Effector CD8-positive, alpha-beta T cell (primary cell): ENCODE measurements at places on chromosomes 3 and 15.
A peak's percentile ranks its signal among the peaks of the same experiment; 100 is the strongest.

GRCh38 chr15:72766780-72767179 is 16.8 kb downstream of the ADPGK start:
- no peak for DNase-seq

DNA sequence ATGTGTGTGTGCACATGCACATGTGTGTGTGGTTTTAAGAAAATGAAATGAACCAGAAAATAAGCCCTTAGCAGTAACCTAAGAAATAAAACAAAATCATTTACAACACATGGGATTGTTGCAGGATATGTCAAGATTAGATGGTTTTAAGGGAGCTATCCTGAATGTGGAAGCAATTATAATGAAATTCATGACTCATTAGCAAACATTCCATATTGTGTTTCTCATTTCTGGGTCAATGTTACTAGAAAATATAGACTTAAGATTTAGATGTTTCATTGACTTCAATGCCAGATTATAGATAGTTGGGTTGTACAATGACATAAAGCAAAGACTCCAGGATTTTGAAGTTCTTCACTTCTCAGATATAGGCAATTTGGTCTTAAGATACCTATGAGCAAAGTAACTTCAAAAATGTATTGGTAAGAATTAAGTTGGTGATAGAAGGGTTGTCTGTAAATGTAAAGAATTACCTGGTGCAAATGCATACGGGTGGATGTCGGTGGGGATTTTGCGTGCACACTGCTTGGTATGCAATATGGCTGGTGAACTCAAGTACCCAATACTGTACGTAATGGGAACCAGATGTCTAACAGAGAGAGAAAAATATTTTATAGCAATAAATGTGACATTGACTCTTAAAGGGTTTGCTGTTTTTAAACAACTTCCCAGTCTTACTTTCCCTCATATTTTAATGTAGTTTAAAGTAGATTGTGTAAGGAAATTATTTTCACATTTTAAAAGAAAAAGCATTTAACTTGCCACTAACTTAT is 53.9 kb upstream of the NR2F2 start:
- no peak for DNase-seq

GRCh38 chr3:141303481-141304223 is 64.7 kb upstream of the ZBTB38 start:
- peak; percentile 30 for DNase-seq

DNA sequence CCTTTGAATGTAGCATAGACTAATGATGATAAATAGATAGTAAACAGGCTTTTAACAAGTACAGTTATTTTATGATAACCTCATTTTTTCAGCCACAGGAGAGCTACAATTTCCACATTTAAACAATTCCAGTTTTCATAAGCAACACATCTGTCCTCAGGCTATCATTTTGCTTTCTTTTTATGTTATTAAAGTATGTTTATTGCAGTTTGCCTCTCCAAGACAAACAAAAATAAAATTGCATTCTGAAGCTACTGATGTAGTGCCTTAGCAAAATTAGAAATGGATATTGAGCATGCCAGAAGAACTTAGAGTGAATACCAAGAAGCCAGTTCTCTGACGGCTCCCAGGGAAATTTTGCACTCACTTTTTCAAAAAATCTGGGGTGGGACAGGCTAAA is 140.6 kb upstream of the ABHD17C start:
- DNase-seq, result no peak

GRCh38 chr15:77048135-77048876 is 22.6 kb downstream of the TSPAN3 start:
- DNase-seq, result no peak

DNA sequence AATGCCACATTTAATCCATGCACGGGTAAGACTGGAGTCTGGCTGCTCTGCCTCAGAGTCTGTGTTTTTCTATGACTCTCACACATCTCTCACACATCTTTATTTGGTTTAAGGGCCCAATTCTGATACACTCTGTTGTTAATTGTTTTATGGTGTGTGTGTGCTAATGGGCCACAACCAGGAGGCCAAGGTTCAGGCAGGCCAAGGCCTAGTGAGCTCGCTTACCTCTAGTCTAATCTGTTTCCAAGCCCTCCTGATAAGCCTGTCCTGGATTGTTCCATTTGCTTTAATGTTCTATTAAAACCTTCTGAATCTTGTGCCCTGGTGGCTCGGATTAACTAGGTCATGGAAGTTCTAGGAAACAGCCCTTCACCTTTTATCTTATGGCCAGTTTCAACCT is 445.4 kb upstream of the DPH6 start:
- DNase-seq, result no peak

DNA sequence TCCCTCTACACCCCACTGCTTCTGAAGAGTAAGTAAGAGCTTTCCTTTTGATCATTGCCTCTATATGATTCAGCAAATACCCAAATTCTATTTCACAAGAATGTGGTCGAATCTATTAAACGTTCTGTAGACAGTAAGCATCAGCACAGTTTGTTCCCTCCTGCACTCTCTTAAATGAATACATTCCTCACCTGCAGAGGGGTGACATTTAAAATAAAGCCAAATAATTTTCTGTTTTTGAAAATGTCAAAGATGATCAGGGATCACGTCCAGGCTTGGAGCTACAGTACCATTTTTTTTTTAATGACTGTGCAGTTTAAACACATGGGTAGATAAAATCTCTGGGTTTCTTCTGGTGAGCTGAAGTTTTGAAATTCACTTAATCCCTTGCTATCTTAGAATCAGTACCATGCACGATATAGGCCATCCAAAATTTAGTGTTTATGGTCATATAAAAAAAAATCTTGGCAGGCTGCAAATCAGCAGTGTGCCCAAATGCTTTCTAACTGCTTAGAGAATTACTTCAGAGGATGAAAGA is 12.8 kb downstream of the PYDC2 start:
- DNase-seq, result no peak

GRCh38 chr15:99110581-99111320 is 5.9 kb downstream of the SYNM start:
- DNase-seq, result no peak

- DNase-seq, result no peak
Observed at GRCh38 chr3:144585408-144585807, 613.8 kb downstream of the DIPK2A start.

GRCh38 chr3:104520228-104520655 is 846.5 kb upstream of the ALCAM start:
- no peak for DNase-seq

GRCh38 chr15:67914537-67915460 is 75.0 kb upstream of the RNU6-1 start:
- DNase-seq, result no peak

GRCh38 chr3:50627407-50628051 is 10.6 kb downstream of the MAPKAPK3 start:
- DNase-seq, result no peak

DNA sequence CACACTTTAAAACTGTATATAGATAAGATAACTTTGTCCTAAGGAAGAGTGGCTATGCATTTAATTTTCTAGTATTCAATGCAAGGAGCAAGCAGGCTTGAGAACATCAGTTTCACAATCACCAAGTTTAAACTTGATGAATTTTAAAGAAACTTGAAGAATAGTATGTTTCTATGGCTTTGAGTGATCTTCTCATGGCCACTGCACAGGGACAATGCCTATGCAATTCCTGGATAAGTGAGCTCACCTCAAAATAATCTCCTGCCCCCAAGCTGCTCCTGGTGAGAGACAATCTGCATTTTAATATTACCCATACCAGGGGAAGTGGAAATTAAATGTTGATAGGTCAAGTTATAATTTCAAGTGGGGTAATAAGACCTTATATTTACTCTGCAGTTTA is 376.6 kb upstream of the CBLB start:
- DNase-seq, result no peak

DNA sequence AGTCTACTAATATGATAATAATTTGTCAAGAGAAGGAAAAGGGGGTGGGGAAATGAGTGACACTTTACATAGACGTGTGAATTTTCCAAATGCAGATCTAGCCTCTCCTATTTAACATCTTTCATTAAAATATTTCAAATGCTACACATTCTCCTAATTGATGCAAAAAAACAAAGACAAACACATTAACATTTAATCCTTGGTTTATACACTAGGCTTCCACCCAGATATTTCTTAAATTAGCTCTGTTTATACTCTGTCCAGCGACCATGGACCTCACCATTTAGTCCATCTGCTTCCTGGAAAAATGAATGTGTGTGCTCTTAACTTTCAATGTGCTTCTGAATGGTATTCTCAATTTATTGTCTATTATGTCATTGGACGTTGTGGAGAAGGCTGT is 409.9 kb downstream of the LSAMP start:
- DNase-seq, result no peak

DNA sequence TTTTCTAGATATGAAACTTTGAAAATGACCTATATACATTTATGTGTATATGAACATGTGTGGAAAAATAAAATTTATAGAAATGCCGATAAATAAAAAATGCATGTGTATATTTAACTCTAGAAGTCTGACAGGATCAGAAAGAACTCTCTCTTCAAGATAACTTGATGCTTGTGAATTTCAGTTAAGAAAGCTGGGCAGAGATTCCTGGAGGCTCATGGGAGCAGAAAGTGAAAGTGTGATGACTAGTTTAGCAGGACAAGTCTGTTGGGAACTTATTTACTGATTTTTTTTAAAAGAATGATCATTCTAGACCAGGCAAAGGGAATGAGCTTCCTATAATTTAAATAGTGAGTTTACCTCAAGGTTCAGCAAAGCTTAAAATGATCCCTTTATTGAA is 81.5 kb upstream of the KCNAB1 start:
- DNase-seq, result no peak

DNA sequence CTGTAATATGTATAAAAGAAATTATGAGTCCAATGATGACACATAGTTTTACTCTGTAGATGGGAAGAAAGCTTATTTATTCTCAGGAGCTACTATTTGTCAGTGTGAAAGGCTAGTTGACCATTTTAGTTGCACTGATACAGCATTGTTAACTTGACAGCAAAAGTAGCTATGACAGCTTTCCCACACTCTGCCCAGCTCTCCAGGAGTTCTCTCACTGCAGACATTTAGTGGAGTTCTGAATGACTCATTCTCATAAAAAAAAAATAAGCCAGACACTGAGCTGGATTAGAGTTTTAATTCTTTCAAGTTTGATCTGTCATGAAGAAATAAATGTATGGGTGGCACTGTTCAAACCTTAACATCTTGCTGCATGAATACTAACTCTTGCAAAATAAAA is 77.2 kb upstream of the CFAP20DC start:
- no peak for DNase-seq

GRCh38 chr3:118533676-118534075 is 501.0 kb downstream of the IGSF11 start:
- DNase-seq, result no peak

DNA sequence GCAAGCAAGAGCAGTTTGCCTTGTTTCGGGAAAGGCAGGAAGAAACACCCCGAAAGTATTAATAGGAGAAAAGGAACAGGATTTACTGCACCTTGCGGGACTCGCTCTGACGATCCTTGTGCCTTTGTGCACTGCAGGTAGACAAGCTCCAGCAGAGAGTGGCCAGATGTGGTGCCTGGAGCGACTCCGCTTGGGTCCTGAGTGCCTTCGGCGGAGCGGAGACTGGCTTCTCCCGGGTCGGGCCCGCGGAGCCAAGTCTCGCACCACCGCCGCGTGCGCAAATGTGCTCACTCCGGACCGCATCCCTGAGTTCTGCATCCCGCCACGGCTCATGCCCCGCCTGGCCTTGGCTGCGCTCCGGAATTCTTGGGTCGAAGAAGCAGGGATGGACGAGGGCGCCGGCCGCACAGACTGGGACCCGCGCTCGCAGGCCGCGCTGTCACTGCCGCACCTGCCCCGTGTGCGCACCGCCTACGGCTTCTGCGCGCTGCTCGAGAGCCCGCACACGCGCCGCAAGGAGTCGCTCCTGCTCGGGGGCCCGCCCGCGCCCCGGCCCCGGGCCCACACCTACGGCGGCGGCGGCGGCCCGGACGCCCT is 769 bp downstream of the C2CD4A start:
- no peak for DNase-seq

DNA sequence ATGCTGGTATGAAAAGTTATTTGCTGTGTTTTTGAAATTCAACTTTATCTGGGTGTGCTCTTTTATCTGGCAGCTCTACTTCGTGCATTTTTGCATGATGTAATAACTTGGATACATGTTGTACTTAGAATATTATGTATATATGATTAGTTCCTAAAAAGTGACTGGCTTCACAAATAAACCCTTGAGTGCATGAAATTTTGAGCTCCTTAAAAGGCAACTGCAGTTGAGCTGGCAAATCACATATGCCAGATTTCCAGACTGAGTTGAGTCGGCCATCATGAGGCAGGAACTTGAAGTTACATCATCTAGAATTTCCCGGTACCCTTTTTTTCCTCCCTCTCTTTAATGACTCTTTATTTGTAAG is 162.5 kb downstream of the FNDC3B start:
- no peak for DNase-seq

DNA sequence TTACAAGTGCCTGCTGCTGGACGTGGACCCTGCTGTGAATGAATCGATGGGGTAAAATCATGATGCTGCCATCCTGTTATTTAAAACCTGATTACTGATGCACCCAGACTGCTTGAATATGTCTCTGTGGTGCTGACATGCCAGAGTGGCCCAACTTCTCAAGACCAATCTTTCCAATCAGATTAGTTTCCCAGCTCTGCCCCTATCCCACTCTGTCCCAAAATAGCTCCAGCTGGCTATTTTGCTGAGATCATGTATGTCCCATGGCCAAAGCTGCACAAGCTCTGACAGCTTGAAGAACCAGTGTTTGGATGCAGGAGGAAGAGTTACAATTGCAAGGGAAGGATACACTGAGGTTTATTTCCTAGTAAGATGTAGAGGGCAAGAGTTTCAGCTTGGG is 153.6 kb downstream of the TMEM108 start:
- DNase-seq, result no peak

DNA sequence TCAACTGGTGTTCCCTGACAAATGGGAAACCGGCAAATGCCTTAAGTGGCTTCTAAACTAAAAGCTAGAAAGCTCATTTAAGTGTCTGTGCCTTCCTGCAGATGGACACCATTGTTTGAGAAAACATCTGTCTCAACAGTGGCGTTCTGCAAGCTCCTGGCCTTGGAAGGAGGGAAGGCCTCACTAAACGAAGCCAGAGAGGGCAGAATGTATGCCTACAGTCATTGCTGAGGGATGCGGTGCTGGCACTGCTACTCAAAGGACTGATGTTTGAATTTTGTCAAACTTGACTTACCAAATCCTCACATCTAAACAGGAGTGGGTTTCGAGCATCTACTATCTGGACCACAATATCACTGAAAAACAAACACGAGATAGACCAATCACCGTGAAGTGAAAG is 12.2 kb downstream of the LSG1 start:
- no peak for DNase-seq

- no peak for DNase-seq
Observed at GRCh38 chr3:45599984-45600650, 5.6 kb downstream of the LIMD1 start.

DNA sequence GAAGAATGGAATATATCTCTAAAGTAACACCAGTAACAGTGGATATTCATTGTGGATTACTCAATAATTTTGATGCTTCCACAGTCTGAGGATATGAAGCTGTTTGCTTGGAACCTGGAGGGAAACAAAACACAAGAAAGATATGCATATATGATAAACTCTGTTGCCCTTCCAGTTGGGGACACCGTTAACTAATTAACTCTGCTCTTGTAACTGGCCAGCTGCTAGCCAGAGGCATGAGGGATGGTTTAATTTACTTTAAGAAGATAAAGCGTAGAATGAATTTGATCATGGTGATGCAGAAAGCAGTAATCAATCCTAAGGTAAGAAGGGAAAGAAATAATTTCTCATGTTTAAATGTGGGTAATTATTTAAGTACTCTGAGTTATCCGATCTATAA is 442.6 kb downstream of the NAALADL2 start:
- no peak for DNase-seq
